ENCODE measurements at places on chromosomes 7 and 10. TPM values are rescaled to one million over a fixed set of nuclear protein-coding genes. Genes with fewer than 3 reads are reported as not detected.

DNA sequence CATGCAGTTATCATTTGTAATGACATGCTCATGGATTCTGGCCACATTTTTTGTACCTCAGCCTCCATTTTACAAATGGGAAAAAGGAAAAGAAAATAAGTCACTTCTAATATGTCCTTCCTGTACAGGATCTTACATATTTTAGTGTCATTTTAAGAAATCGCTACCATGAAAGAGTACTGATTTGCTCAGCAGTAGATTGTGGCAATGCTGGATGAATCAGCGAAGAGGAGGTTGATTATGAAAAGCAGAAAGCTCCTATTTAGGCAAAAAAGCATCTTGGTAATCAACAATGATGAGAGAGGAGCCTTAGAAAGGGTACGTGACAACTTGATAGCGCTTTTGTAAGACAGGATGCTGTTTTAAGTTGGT is 522.9 kb downstream of the PARD3 start:
- no peaks in the 10 kb centered on the region for H3K4me1 ChIP-seq
- no peaks in the 10 kb centered on the region for H3K36me3 ChIP-seq
- peaks cover 11% of the 10 kb centered on the region for H3K27me3 ChIP-seq
- H3K4me3 ChIP-seq, result no peak overlapping the region
- no peak for DNase-seq
- no peak overlapping the region for H3K27ac ChIP-seq

Gene MRLN
- not detected for total RNA-seq

Gene ADD3
- 81.5 TPM for total RNA-seq

DNA sequence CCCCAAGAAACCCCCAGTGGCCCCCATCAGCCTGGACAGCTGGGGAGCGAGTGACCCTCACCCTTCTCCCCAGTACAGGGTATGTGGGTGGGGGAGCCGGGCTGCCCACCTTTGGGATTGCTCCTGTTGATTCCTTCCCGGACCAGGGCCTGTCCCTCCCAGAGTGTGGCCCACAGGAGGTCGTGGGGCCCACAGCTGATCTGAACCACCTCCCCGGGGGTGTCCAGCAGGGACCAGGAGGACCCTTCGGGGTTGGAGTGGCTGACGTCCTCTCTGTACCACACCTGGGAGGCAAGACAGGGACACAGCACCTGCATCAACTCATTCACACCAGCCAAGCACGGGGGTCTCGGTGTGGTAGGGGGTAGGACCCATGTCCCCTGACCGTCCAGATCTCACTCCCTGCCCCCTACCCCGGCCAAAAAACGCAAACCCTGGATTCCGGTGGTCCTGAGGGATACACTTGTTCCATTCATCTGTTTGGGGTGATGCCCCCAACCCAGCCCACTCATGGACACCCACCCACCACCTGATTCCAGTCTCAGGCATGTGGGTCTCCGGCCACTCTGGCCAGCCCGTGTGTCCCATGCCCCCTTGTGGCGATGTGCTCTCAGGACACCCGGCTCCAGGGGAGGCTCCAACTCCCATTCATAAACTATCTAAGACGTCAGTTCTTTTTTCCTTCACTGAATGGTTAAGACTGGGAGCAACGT is 10.9 kb downstream of the TECPR1 start:
- no peak for DNase-seq
- no peak overlapping the region for H3K27ac ChIP-seq
- H3K27me3 ChIP-seq, result no peaks in the 10 kb centered on the region
- no peaks in the 10 kb centered on the region for H3K4me1 ChIP-seq
- H3K36me3 ChIP-seq, result peaks cover 5% of the 10 kb centered on the region
- H3K4me3 ChIP-seq, result no peak overlapping the region

Gene RAPGEF5
- total RNA-seq, result 0.26 TPM

DNA sequence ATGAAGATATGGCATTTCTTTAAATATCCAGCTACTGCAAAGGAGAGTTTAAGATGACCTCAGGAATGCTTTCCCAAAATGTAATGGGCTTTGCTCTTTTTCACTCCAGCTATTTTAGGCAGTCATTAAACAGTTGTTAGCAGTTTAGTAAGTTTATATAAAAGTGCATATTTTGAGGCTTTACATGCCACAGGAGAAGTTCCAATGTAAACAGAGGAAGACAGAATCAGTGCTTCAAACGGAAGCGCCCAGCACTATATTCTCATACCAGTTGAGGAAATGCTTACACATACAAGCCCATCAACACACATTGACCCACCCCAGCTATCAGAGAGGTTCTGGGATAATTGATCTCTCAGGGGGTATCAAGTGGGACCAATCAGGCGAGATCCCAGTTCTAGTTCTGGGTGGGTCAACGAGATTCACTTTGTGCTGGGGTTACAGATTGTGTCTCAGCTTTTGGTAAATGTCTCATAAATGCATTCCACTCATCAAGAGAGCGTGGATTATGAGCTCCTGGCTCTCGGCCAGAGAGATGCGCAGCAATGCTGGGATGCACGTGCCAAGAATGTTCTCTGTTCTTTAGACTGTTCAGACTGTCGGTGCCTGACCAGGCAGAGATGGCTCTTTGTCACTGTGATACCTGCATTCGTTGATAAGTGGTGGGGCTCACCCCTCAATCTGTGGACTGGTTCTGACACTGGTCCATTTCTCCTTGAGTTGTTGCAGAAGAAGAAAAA is 55.0 kb downstream of the CACNB2 start:
- H3K4me1 ChIP-seq, result no peaks in the 10 kb centered on the region
- H3K27me3 ChIP-seq, result peaks cover 15% of the 10 kb centered on the region
- DNase-seq, result no peak
- no peak overlapping the region for H3K27ac ChIP-seq

DNA sequence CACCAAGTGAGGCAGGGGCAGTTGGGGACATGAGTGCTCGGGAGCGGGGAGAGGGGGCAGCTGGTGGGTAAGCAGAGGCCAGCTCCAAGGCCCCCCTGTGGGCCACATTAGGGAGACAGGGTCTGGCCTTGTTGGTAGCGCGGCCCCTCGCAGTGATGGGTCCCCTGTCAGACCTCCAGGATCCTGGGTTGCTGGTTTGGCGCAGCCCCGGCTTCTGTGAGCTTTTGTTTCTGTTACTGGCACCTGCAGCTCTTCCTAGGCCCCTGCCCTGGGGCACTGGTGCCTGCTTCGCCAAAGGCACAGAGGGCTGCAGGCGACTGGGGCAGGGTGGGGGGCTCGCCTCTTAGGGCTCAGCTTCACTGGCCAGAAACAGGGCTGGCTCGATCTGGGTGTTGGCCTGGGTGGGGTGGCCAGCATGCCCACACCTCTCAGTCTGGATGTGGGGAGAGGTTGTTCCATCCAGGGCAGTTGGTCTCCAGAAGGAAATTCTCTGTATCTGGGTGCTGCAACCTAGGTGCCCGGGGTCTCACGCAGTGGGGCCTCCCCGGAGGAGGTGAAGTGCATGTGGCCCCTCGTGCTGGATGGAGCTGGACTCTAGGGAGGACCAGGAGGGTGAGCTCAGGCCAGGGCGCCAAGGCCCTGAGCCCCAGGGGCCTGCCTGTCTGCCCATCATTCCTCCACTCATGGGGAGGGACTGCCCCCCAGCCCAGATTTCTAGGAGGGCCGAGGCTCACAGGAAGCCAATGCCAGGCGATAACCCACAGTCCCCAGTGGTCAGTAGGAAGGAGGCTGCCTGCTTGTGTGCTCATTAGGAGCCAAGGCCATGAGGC is 138.6 kb downstream of the LHPP start:
- H3K4me3 ChIP-seq, result no peak overlapping the region
- no peak overlapping the region for H3K27ac ChIP-seq
- peak; percentile 37 for DNase-seq
- peaks cover 6% of the 10 kb centered on the region for H3K4me1 ChIP-seq
- H3K27me3 ChIP-seq, result no peaks in the 10 kb centered on the region

DNA sequence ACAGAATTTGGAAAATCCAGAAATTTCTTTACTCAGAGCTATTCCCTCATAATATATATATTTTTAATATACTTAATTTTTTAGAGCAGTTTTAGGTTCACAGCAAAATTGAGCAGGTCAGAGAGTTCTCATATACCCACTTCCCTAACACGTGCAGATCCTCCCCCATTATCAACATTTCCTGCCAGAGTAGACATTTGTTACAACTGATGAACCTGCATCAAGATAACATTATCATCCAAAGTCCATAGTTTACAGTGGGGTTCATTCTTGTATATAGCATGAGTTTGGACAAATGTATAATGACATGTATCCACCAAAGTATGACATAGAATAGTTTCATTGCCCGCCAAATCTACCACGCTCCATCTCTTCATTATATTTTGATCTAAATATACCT is 170.0 kb downstream of the PTEN start:
- no peak overlapping the region for H3K27ac ChIP-seq
- H3K36me3 ChIP-seq, result no peaks in the 10 kb centered on the region
- H3K4me3 ChIP-seq, result no peak overlapping the region
- DNase-seq, result no peak
